Activated naive CD4-positive, alpha-beta T cell treated with anti-CD3 and anti-CD28 coated beads for 36 hours (primary cell): ENCODE measurements at places on chromosomes 7 and 10.
A peak's percentile ranks its signal among the peaks of the same experiment; 100 is the strongest.

- DNase-seq = no peak
Measured at GRCh38 chr10:1651270-1651966, 85.9 kb downstream of the ADARB2 start.

- DNase-seq = no peak
Measured at GRCh38 chr7:4645246-4645645, 36.8 kb upstream of the FOXK1 start.

- no peak for DNase-seq
Measured at GRCh38 chr10:29828440-29828894, 193.7 kb upstream of the SVIL start.

DNA sequence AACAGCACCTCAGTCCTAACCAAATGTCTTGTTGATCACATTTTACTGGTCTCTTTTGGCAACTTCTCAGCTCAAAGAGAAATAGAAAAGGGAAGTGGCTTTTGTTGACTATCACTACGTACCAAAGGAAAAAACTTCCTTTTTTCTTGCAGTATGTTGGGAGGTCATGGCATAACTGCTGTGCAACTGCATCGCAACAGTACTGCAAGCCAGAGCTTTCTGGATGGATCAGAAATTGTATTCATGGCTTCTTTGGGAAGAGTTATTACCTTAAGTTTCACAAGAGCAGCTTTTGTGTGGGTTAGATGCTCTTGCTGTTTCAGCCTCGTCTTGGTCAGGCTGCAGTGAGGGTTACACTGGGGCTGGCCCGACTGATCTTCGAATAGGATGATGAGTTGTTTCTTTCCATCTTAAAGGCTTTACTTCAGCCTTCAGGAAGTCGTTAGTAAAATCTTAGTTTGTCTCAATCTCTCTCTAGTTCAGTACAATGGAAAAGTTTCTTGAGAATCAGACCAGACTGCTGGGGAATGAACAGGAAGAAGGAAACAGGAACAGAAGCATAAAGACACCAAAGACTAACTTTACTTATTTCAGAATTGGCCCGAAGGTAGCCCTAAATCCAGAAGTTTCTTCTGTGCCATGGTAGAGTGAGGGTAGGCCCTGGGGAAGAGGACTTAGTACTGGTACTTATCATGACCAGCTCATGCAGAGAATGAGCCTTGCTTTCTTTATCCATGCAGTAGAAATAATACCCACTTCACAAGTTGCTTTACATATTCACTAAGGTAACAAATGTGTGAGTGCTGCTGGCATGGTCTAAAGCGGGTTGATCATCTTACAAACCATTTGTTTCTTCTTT is 153.6 kb downstream of the CELF2 start:
- peak; percentile 80 for DNase-seq

- DNase-seq = peak; percentile 33
Measured at GRCh38 chr10:110110338-110110737, 97.1 kb upstream of the MXI1 start.

- DNase-seq = peak; percentile 64
Measured at GRCh38 chr10:93413252-93413689, 68.9 kb downstream of the MYOF start.

DNA sequence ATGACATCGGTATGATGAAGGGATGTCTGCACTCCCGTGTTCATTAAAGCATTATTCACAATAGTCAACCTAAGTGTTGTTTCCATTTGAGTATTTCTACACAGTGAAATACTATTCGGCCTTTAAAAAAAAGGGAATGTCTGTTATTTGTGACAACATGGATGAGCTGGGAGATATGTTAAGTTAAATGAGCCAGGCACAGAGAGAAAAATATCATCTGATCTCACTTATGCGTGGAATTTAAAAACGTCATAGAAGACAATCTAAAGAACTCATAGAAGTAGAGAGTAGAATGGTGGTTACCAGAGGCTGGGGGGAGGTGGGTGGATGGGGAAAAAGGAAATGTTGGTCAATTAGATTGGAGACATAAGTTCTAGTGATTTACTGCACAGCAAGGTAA is 753.3 kb downstream of the GRM8 start:
- no peak for DNase-seq

DNA sequence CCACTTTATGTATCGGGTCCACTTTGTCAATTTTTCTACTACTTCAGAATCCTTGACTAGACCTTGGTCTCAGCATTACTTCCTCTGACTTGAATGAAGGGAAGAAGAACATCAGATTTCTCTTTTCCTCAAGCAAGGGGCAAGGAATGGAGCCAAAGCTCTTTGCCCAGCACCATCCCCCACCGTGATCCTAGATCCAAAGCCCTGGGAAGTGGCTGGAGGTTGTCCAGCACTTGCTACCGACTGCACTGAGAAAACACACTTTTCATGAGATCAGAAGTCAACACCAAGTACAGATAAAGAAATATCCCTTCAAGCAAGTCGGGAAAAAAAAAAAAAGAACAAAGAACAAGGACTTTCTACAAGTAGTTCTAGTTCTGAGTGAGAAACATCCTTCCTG is 102.1 kb upstream of the DDC start:
- DNase-seq = no peak

DNA sequence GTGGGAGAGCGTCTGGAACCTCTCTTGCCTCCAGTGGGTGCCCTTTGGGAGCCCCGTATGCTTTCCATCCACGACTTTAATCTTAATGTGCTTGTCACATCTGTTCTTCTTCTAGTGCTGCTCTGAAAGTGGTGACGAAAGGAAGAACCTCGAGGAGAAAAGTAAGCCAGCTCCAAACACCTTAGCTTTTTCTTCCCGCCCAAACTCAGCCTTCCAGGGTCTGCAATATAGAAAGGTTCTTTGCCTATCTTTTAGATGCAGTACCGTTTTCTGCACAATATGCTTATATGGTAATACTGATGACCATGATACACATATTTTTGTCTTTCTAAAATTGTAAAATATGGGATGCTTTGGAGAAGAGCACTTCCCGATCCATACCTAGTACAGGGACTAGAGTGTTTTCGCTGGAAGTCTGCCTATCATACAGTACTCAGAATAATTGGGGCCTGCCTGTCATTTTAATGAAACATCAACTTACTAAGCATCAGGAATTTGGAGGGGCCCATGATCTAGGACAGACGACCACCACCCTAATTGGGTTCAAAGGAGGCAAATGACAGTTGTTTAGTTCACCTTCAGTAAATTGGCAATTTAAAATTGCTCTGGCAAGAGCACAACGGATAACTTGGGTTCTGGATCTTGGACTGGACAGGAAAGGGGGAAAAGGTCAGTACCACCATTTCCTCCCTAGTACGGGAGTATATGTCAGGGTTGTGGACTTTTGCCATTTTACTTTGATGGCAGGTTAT is 884 bp downstream of the RINT1 start:
- no peak for DNase-seq

DNA sequence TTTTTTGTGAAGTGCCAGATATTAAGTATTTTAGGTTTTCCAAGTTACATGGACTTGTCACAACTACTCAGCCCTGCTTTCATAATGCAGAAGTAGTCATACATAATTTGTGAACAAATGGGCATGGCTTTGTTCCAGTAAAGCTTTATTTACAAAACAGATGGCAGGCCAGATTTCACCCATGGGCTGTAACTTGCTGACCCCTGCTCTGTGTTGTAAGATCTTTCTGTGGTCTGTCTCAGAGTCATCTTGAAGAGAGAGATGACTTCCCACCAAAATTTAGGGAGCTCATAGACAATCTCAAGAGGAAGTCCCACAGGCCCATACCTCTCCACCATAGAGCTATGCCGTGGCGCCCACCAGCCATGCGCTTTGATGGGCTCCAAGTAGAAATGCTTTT is 616.1 kb downstream of the LRMDA start:
- no peak for DNase-seq

- no peak for DNase-seq
Measured at GRCh38 chr7:111835066-111835465, 272.8 kb upstream of the IMMP2L start.

DNA sequence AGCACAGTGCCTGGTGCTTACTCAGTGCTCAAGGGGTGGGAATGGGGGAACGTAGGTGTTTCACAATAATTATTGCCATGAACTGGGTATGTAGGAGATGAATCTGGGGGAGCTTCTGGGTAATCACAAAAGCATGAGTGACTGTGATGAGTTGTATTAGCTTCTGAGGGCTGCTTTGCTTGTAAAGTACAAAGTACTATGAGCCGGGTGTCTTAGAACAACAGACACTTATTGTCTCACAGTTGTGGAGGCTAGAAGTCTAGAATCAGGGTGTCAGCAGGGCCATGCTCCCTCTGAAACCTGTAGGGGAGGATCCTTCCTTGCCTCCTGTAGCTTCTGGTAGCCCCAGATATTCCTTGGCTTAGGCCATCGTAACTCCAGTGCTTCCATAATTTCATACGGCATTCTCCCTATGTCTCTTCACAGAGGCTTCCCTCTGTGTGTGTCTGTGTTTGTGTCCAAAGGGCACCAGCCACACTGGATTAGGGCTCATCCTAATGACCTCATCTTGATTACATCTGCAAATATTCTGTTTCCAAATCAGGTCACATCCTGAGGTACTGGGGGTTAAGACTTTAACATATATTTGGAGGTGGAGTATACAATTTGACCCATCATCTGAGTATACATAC is 84.8 kb upstream of the AGBL3 start:
- no peak for DNase-seq

- DNase-seq = no peak
Measured at GRCh38 chr7:81301815-81302214, 383.0 kb upstream of the SEMA3C start.

DNA sequence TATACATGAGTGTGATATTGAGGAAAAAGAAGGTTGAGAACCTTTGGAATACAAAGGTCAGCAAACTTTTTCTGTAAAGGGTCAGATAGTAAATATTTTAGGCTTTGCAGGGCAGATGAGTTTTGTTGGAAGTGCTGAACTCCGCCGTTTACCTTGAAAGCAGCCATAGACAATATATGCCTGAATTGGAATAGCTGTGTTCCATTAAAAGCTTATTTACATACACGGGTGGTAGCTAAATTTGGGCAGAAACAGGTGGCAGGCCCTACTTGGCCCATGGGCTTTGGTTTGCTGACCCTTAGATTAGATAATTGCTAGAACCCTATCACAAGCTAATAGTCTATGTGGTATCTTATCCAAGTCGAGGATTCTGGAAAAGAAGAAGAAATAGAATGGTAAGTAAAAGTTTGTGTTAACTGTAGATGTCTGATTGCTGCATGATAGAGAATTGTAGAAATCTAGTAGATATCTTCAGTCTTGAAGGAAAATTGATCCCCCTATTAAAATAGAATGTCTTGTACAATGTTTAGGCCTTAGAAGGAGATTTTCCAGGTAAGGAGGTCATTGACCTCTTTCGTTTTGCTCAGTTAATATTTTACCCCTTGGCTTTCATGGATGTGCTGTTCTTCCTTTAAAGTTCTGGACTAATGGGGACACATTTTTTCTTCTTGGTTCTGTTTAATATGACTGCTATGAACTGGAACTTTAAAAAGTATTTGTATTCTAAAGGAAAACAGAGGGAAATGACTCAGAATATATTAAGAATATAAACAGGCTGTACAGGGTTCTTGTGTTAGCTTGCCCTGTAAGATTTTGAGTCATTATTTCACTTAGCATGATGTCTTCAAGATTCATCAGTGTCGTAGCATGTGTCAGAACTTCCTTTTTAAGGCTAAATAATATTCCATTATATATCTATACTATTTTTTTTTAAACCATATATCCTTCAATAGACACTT is 8.0 kb downstream of the RBM33 start:
- DNase-seq = no peak

DNA sequence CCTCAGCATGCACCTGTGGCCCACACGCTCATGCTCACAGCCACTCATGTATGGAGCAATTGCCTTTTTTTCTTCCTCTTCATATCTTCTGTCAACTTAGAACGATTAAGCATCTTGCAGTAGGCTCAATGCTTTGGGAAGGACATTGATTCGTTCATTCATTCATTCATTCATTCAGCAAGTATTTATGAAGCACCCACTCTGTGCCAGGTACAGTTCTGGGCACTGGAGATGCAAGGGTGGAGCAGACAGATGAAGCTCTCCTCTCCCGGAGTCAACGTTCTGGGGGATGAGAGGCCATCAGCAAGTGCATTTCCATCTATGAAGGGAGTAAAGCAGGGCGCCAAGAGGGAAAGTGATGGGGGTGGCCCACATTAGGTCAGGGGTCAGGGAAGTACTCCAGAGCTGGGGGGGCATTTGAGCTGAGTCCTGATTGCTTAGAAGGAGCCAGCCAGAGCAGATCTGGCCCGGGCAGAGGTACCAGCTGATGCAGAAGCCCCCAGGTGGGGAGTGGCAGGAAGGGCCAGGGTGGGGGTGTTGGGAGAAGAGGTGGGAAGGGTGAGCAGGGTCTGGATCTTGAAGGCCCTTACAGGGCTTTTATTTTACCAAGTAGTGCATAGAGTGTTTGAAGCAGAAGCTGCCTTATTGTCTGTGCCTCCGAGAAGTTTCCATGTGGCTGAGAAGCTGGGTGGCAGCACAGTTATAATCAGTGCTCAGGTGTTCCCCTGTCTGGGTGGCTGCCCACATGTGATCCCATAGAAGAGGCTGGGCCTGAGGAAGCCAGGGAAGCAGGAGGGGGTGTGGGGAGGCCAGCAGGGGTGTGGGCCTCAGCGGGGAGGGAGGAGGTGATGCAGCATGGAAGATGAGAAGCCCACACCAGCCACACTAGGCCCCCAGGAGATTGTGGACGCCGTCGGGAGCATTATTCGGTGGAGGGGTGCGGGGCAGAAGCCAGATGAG is 36.2 kb downstream of the CHST3 start:
- DNase-seq = no peak

- no peak for DNase-seq
Measured at GRCh38 chr10:21100871-21101514, 203.9 kb upstream of the NEBL start.

DNA sequence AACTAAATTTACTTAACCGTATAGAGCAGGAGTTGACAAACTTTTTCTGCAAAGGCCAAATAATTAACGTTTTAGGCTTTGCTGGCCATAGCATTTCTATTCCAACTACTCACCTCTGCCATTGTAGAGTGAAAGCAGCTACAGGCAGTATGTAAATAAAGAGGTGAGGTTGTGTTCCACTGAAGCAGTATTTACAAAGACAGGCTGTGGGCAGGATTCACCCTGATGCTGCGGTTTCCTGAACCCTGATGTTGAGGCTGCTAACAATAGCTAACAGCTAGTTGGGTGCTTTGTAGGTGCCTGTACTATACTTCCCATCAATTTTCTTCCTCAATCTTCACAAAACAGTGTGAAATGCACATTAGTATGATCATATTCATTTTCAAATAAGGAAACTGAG is 47.0 kb upstream of the LAMB1 start:
- no peak for DNase-seq

GRCh38 chr7:121874298-121874697 is 1.3 kb downstream of the PTPRZ1 start:
- DNase-seq = no peak
